ENCODE measurements at places on chromosomes 5 and 9.

DNA sequence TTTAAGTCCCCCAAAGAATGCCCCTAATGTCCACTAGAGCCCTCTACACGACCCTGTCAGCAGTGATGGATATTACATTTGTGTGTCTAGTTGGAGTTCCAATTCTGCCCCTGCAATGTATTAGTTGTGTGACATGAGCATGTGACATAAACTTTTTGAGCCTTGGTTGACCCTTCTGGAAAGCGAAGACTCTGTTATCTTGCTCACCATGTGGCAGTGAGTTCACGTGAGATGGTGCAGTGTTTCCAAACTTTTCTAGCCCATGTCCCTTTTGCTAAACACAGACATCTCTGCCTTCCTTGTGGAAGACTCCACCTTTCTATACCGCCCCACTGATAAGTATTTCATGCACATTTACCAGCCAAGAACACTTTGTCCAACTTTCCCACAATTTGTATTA, 87.0 kb upstream of the BOD1 start:
- no peak for DNase-seq

DNA sequence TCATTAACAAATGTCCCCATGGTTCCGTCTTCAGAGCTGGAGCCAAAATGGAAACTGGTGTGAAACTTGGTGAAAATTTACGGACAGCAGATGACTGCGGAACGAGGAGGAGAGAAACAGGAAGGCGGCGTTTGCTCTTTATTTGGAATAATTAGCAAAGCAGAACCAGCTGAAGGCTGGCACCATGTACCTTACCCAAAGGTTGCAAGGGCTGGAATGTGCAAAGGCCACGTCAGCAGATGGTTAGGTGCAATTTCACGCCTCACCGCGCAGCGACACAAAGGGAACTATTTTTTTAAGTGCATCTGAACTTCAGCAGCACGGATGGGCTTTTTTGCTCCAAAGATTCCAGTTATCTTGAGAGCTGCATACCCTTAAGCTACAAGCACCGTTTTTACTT, 127.4 kb downstream of the COL23A1 start:
- DNase-seq: no peak

- no peak for DNase-seq
These were observed 994.0 kb upstream of the SEMA6A start for GRCh38 chr5:117568622-117569021.

DNA sequence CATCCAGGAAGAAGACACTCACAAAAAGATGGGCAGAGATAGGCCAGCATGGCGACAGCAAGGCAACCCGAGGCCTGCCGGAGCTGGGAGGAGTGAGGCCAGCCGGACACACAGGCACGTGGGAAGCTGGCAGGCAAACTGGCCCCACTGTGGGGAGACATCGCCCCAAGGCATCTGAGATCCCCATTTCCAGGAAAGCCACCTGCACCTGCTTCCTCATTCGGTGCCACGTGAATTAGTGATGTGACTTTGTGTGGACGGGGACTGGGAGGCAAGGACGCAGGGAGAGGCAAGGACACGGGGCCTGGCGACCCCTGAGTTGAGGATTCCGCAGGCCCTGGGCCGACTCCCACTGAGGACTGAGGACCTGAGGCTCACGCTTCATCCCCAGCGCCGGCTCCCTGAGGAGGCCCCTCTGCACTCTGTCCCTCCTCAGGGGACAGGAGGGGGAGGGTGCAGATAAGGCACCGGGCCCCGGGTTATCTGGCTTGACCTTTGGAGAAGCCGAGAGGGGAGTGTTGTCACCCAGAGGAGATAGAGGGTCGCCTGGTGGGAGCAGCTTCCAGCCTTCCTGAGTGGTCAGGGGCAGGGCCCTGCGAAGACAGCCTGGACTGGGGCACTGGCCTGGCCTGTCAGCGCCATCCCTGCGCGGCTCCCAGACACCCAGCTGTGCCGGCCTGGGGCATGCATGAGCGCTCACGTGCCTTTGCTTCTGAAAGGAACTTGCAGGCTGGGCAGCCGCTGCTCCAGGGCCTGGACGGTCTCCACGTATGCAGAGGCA, 39.7 kb downstream of the NDUFS6 start:
- no peak for DNase-seq

DNA sequence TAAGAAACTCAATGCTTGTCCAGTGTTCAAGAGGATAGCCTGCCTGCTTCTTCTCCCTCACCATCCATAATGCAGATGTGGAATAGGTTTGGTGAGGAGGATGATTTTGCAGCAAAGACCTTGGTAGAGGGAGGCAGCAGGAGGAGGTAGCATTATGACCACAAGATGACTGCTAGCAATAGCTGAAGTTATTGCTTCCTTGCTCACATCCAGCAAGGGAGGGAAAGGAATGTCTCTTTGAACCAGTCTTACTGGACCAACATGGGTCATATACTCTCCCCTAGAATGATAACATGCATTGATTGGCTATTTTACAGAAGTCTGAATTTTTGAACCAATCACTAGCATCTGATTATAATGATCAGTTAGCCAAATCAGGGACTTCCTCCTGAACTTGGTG, 607.6 kb downstream of the EBF1 start:
- no peak for DNase-seq

DNA sequence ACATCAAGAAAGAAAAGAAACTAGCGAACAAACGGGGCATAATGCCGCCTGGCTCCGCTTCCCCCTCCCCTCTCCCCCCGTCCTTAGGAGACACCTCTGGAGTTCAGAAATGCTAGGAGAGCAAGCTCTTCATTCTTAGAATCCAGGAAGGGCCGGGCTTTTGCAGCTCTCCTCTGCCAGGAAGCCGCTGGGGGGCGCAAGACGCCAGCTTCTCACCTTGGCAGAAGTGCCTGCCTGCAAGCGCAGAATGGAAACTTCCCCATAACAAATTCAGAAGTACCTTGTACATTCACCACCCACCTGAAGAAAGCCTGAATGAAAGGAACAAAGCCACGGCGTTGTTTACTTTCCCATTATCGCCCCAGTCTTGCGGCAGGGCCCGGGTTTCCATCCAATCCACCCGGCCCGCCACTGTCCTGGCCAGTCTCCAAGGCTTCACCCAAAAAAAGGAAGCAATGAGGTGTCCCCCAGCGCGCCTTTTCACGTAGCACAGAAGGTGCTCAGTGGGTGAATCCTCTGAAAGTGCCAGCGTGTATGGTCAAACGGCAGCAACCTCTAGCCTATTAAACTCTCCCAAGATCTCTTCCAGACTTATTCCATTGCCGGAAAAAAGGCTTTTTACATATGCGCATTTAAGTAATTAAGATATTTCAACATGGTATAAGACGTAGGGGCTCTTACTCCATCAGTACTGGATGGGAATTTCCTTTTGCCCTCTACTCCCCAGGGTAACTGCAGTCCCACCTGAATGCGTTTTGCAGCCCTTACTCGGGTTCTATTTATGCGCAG, 1.6 kb upstream of the GADD45G start:
- DNase-seq: peak; percentile 76
